Endodermal cell (in vitro differentiated cells): ENCODE measurements at places on chromosomes 2 and 18. TPM values are rescaled to one million over a fixed set of nuclear protein-coding genes. Genes with fewer than 3 reads are reported as not detected.

The TGFBRAP1 gene
- total RNA-seq = 14.6 and 15.5 TPM in 2 replicates

DNA sequence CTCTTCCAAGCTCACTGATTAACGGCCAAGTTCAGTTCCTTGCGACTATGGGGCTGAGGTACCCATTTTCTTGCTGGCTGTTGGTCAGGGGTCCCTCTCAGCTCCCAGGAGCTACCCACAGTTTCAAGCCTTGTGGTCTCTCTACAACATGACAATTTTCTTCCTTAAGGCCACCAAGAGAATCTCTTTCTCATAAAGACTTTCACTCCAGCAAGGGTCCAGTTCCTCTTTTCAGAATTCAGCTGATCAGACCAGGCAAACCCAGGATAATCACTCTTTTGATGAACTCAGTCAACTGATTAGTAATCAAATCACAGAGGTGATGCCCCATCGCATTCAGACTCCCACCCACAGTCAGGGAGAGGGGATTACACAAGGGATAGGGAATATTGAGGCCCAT is 129.7 kb downstream of the IRS1 start:
- DNase-seq = no peak

- DNase-seq = no peak
Measured at GRCh38 chr18:45046228-45046627, 365.5 kb downstream of the SETBP1 start.

The STPG4 gene
- 0.15 and 0.25 TPM in 2 replicates for total RNA-seq

- DNase-seq = peak; percentile 50
Measured at GRCh38 chr2:73588177-73588576, 54.0 kb downstream of the NAT8 start.

- peak; percentile 95 for DNase-seq
Measured at GRCh38 chr2:124025171-124025580, at the start of gene CNTNAP5. TSS of gene CNTNAP5 (plus strand) at chr2:124025287. CDS start at chr2:124025651, 364 bp downstream.

GRCh38 chr2:1739322-1739957 is 4.9 kb downstream of the PXDN start:
- no peak for DNase-seq

DNA sequence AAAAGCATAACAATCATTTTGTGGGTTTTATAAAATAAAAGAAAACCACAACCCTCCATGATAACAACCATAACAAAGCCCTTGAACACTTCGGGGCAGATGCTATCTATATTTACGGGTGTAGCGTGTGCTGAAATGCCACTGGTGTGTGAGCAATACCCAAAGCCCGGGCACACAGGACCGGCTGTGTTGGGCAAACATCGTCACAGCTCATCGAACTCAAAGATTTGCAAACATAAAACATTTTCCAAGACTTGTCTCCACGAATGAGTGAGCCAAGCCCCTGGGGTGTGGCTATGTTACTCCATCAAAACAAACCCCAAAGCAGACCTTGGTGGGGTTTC is 290.2 kb downstream of the LPIN1 start:
- no peak for DNase-seq

The ITGB6 gene
- not detected in 3 replicates for total RNA-seq

- no peak for DNase-seq
Measured at GRCh38 chr2:136297994-136298393, 180.0 kb upstream of the CXCR4 start.

GRCh38 chr18:28041366-28041765 is 135.6 kb downstream of the CDH2 start:
- DNase-seq = no peak

DNA sequence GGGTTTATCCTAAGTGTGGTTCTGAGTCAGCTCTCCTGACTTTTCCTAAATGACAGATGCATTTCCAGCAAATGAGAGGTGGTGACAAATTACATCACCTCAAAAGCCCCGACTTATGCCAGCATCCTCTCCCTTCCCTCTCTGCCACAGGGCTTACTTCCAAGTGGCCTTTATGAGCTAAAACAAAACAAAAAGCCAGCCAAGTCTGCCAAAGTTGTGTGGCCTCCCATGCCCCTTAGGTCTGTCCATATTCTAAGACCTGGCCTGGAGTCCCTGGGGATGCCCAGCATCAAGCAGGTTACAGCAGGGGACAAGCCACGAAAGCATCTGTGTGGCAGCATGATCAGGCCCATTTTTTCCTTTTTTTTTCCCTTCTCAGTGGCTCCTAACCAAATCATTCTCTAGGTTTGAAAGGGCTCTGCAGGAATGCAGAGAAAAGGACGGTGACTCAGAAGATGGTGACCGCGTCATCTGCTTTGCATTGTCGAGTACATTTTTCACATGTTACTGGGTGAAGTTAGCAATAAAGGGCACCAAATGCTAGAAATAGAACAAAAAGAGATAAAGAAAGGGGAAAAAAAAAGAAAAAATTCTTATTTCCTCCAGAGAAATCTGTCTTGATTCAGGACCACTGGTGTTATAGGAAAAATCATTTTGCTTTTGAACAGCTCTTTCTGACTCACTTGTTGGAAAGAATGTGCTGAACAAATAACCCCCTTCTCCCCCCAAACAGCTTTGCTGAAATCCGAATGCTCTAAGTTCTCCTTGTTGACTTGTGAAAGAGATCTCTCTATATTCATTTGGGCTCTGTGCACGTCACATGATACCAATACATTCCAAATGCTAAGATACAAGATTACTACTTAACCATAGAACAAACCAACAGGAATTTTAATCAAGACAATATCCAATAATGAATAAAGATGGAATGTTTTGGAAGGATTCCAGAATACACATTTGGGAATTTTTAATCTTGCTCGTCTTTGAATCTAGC is 178.7 kb downstream of the EN1 start:
- peak; percentile 62 for DNase-seq

DNA sequence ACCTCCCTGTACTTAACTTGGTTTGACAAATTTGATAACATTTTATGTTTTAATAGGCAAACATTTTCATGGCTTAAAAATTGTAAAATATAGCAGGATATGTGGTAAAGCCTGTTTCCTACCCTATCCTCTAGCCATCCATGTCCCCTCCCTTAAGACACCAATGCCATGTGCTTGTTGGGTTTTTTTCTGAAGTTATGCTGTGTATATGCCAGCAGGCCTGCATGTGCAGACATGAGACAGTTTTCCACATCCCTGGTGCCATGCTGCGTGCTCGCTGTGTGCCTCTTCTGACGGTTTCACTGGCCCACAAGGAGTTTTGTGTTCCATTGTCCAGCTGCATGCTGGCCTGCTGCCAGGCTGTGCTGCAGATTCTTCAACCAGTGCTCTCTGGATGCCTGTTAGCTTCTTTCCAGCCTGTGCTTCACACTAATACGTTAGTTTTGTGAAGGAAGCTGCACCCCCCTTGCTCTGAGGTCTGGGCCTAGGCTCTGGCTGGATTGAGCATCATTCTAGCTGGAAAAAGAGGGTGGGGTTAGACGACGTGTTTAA is 16.9 kb downstream of the INPP4A start:
- DNase-seq = peak; percentile 27

DNA sequence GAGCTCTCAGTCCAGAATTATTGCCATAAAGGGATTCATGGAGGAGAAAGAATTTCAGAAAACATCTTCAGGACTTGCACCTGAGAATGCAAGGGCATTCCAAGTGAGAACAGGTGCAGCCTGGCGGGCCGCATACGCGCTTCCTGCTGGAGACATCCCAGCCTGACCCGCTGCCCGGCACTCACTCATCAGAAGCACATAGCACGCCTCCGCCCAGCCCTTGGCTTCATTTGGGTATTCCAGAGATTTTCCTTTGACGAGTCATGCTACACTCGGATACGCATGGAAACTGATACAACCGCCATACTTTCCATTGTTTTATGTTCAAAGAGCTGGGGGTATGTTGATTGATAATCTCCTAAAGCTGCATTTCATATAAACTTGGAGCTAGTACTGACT is 228.0 kb upstream of the ID2 start:
- DNase-seq = peak; percentile 32

DNA sequence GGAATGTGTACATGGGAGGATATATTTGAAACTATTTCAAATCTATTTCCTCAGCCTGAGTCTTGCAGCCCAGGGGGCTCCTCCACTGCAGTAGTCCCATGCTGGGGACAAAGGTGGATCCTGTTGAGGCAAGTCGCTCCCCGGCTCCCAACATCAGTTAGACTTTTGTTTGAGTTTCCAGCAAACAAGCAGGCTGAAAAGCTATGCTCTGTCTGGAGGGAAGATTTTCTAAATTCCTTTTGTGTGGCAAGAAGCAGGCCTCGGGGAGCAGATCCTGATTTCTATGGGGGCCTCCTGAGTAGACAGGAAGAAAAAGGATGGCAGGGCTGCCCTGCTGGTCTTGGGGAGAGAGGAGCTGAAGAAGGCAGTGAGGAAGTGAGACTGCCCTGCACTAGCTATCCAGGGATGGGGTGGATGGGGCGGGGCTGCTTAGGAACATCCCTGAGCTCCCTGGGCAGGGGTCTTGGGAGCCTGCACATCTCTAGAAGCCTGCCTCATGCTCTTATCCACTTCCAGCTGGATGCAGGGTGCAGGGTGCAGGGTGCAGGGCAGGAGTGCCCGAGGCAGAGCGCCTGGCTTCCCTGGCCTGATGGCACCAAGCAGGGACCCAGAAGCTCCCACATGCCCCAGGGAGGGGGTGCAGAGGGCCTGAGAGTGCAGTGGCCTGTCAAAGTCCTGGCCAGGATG is 6.0 kb upstream of the CIB4 start:
- peak; percentile 47 for DNase-seq

The KIF5C gene
- 40.0 and 41.9 TPM in 2 replicates for total RNA-seq

The CCNT2 gene
- 50.6 to 56.5 TPM (median 51.4 TPM) in 3 replicates for total RNA-seq

The PTPN2 gene
- total RNA-seq = 44.4 to 47.3 TPM (median 45.5 TPM) in 3 replicates

- DNase-seq = no peak
Measured at GRCh38 chr18:52183107-52183506, 156.9 kb upstream of the DCC start.

DNA sequence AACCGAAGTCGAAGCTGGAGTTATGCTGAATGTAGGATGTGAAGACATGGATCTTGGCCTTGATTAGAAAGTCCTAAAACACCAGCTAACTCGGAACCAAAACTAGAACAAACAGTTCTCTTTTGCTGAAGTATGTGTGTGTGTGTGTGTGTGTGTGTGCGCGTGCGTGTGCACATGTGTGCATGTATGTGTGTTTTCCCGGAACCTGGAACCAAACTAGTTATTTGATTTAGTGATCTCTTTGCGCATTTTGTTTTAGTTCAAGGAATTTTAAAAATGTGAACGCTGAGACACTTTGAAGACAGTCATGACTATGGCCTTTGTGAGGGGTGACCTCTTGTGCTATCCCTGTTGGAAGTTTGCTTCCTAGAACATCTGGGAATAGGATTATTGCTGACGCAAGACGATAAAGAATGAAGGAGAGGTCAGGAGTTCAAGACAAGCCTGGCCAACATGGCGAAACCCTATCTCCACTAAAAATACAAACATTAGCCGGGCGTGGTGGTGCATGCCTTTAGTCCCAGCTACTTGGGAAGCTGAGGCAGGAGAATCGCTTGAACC is 23.8 kb downstream of the FHL2 start:
- DNase-seq = no peak

- DNase-seq = no peak
Measured at GRCh38 chr2:166133653-166134052, 5.8 kb upstream of the SCN1A start.

GRCh38 chr18:31446854-31447253 is 687 bp upstream of the DSG3 start:
- DNase-seq = no peak

The TMEM247 gene
- not detected in 2 replicates for total RNA-seq

DNA sequence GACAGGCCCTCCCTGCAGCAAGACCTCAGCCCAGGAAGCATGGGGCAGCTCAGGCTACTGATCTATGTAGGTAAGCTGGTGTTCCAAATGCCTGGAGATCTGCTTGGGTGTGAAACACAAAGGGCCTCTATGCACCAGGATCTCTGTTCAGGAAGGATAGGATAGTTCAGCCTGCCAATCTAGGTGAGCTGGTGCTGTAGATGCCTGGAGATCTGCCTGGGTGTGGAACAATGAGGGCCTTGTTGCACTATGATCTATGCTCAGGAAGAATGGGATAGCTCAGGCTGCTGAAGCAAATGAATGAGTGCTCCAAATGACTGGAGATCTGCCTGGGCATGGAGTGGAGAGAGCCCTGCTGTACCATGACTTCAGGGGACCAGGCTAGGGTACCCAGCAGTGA is 48.9 kb upstream of the MYL1 start:
- no peak for DNase-seq

The TRABD2A gene
- total RNA-seq = 4.3 and 4.8 TPM in 2 replicates

GRCh38 chr2:241003369-241003768 is 5.0 kb downstream of the SNED1 start:
- no peak for DNase-seq

- no peak for DNase-seq
Measured at GRCh38 chr2:41399437-41400087, 648.3 kb upstream of the PKDCC start.

The SP3 gene
- 80.2 to 88.9 TPM (median 81.6 TPM) in 3 replicates for total RNA-seq

DNA sequence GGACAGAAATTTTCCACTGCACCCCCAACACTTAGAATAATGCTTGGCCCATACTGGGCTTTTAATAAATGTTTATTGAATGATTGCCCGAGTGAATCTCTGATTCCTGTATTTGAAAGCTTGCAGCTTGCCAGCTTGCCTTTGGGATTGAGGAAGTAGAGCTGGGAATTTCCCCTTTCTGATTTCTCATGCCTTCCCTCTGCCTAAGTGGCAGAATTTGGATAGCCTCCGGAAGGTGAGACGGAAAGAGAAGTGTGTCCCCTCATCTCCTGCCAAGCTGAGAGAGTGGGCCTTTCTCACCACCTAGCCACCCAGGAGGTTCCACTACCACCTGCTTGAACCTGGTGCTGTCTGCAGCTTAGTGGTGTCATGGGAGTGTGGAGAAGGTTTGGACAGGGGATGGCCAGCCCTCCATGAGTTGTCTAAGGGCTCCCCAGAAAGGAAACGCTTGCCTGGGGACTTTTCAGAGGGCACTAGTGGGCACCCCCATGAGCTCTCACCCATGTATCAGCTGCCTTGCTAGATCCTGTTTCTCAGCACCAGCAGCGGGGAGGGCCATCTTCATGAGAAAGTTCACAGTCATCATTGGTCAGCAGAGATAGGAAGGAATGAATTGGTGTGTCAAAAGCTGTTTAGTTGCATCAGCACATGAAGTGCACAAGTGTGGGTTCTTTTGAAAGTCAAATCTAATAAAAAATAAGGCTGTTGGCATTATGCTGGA is 8.6 kb upstream of the NCOA1 start:
- no peak for DNase-seq
